ENCODE measurements at places on chromosomes 1 and 21.

GRCh38 chr1:109089242-109090015 is 1.1 kb upstream of the TMEM167B start:
- DNase-seq, result peak; percentile 63

DNA sequence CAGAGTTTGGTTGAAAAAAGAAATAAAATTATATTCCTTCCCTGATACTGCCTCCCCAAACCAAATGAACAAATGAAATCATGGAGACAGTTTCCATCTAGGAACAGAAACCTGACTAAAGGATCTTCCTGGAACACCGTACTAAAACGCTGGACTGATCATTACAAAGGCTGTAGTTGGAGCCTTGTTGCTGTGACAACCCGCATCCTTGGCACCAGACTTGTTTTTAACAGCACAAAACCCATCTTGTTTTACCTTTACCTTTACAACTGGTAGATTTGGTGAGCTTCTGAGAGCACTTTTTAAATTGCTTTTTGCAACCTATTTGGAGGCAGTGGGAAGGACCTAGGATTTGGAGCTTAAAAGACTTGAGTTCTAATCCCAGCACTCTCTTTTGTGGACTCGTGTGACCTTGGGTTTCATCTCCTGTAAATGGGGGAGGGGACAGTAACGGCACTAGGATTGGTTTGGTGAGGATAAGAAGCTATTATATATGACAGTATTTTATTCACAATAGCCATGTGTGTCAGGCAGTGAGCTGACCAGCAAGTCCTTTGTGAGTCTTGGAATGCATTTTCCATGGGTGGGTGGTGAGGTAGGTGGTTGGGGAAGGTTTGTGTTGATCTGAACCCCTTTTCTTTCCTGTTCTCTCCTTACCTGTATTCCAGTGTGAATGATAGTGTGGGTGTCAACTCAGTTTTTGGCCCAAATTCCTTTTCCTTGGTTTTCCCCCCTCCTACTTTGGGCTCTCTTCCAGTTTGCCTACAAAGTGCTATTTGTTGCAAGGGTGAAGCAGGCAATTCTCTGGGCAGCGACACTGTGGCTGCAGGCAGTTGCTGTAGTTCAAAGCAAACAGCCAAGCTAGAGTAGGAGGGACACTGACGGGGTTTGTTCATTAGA is 12.6 kb downstream of the LRRC8D start:
- DNase-seq, result no peak

DNA sequence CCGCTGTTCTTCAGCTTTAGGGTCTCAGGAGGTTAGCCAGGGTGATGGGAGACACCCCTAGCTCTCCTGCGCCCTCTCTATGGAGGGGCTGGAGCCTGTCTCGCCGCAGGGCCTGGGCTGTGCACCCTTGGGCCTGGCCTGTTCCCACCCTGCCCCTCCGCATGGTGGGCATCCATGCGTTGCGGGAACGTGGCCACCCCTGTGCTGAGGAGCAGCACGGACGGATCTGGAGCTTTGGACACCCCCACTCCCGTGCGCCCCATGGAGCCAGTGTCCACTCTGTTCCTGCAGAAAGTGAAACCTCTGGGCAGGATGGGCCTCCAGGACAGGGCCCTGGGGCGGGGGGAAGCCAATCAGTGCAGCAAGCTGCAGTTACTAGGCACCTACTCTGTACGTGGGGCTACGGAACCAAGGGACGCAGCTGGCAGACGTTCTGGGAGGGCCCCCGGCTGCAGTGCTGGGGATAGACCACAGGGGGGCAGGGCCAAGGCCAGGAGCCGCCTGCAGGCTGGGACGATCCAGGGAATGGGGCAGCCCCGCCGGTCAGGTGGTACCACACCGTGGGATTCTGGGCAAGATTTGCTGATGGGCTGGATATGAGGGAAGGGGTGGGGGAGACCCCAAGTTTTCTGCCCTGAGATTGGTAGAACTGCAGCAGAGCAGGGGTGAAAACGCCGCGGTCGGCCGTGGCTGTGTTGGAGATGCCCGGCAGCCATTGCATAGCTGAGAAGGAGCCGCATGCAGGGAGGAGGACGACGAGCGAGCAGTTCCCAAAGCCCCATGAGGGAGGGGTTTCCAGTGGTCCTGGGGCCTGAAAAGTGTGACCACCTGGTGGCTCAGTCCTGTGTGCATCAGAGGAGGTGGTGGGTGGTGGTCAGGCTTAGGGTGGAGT is 43.3 kb downstream of the TP73 start:
- DNase-seq, result peak; percentile 33

DNA sequence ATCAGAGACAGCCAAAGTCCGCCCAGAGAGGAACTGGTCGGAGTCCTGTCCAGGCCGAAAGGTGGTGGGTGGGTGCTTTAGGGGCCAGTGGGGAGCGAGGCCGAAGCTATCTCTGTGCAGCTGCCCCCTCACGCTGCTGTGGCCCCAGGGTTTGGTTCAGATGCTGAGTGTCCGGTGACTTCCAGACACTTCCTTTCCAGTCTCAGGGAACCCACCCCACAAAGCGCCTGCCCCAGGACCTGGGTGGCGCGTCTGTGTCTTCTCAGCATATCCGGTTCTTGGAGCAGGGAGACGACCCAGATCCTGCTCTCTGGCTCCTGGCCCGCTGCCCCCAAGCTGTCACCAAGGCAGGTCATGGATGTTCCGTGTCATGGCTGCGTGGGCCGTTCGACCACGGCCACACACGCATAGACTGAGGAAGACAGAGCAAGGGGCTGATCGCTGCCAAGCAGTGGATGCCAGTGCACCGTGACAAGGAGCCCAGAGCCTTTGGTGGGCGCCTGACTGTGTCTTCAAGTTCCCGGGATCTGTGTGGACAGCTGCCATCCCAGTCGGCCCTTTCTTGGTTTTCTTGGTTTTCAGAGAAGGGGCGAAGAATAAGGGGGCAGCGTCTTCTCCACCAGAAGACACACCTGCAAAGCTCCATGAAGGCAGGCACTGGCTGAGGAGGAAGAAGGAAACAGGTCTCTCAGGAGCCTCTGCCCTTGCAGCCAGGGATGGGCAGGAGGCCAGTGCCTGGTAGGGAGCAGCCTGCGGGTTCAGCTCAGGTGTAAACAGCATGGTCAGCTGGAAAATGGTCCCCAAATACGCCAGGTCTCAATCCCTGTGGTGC is 22.9 kb upstream of the COL18A1 start:
- peak; percentile 3 for DNase-seq

Measured in lung (tissue), 17 donors.